Stimulated activated CD8-positive, alpha-beta memory T cell treated with anti-CD3 and anti-CD28 coated beads, Interleukin-7, amount 100 ng/mL, for 1 hour (primary cell): ENCODE measurements at places on chromosomes 16 and 17.

DNA sequence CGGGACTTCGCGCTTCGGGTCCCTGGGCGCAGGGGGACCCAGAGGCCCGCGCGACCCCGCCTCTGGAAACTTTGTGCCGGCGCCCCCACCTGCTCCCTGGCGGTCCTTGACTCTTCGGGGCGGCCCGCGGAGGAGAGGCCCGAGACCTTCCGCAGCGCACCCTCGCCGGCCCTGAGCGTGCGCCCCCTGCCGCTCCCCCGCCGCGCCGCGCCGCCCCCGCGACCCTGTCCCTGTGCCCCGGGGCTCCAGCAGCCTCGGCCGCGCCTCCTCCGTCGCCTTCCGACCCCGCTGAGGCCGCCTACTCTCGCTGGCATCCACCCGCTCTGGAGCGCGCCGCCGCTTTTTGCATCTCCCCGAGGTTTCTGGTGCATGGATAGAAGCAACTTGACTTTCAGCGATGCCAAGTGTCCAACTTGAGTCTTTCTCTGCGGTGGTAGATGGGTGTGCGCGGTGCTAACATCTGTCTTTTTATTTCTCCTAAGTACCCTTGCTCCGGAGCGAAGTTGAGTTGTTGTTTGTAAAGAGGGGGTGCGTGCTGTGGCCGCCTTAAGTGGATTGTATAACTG lies 414 bp downstream of the DUSP14 start:
- peak; percentile 25 for DNase-seq

GRCh38 chr16:28935924-28936783 lies 4.4 kb downstream of the CD19 start:
- DNase-seq = peak; percentile 50

- DNase-seq = no peak
Measured at GRCh38 chr17:7290685-7291084, 3.8 kb downstream of the YBX2 start.

GRCh38 chr16:84726079-84726668 lies 26.4 kb downstream of the USP10 start:
- DNase-seq = peak; percentile 57

- no peak for DNase-seq
Measured at GRCh38 chr17:49723423-49723822, 15.7 kb upstream of the SLC35B1 start.
